ENCODE measurements at places on chromosomes 2 and 18. TPM values are rescaled to one million over a fixed set of nuclear protein-coding genes. Genes with fewer than 3 reads are reported as not detected.

The CPSF3 gene
- total RNA-seq, result 95.2 TPM

The PCBP1 gene
- 423 TPM for total RNA-seq

The GPAT2 gene
- not detected for total RNA-seq

The EFR3B gene
- total RNA-seq, result not detected

The OSR1 gene
- not detected for total RNA-seq

The ZSWIM2 gene
- total RNA-seq, result not detected

The GREB1 gene
- 7.3 TPM for total RNA-seq

The CROCC2 gene
- not detected for total RNA-seq

The UGT1A8 gene
- total RNA-seq, result not detected

The MPP4 gene
- total RNA-seq, result not detected

GRCh38 chr18:62586781-62587487 is 64.1 kb downstream of the ZCCHC2 start:
- DNase-seq, result no peak

- DNase-seq, result no peak
Observed at GRCh38 chr2:212708355-212708754, 169.8 kb upstream of the ERBB4 start.

DNA sequence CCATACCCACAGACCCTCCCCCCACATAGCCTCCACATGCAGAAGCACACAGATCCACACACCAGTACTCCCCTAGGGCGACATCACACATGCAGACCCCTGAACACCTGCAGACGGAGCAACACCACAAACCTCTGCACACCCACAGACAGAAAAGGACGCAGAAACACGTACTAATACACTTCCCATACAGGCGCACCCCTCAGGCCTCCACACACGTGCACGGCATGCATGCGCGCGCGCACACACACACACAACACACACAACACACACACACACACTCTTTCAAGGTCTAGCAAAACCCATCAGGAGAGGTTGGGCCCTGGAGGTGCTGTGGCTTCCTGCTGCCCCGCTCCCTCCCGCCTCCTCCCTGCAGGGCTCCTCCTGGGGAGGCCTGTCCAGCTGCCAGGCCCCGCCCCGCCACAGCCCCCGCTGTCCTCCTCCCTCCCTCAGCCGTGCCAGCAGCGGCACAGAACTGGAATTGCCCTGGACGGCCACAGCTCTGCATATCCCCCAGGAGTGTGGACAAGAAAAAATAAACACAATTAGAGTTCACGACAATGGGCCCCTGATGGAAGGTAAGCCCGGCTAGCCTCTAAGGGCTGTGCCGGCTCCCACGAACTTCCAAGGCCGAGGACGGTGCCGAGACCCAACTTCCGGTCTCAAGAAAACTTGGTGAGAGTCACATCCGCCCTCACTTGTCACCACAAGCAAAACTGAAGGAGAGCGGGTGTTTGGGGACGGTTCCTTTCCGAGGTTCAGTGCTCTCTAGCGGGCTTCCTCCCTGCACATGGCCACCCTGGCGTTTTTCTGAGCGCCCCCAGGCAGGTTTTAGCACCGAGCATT is 6.8 kb downstream of the ZFP36L2 start:
- peak; percentile 94 for DNase-seq

DNA sequence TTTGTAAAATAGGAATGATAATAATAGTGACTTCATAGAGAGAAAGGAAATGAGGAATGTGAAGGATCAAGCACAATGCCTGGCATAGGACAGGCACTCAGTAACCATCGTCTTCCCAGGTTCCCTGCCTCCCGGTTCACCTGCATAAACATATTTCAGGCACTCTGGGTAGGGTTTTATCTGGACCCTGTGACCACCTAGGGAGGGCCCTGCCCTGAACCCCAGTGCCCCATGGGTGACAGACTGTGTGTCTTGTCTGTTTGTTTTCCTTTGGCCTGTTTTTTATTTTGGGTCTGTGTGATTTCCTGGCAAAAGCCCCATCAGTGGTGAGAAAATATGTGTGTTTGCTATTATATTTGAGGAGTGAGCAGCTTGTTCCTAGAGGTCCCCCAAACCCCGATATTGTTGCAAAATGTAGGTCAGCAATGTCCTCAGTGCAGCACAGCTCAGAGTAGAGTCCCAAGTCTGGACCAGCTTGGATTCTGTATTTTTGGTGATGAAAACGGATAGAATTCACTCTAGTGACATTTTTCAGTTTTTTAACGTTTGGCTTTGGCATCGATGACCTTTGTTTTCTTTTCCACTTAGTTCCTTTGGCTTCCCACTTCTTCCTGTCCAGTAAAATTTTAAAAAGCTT is 9.6 kb upstream of the NT5C1B start:
- no peak for DNase-seq

GRCh38 chr2:231200805-231201474 is 2.5 kb downstream of the ARMC9 start:
- no peak for DNase-seq

DNA sequence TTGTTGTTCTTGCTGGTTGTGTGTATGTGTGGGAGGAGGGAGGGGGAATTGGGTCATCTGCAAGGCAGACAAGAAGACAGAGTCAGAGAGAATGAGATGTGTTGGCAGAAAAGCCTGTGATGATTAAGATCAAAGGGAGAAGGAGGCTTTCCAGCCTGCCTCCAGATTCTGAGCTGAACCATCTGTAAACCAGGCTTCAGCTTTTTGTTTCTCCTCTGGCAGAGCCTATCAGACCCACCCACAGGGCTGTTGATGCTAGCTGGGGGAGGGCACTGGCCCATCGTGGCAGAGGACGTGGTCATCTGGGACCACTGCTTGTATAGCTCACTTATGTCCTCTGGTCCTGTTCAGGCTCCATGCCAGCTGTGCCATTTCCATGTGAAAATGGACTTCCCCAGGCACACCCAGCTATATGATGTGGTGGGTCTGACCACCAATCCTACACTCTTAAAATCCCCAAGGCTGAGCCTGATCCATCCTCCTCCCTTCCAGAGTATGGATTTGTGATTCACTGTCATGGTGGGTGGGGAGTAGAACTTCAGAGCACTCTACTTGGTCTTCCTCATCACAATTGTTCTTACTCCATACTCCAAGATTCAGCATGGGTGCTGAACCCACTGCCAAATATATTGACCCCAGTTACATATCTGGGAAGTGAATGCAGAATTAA is 27.8 kb upstream of the COL6A3 start:
- DNase-seq, result no peak

- no peak for DNase-seq
Observed at GRCh38 chr2:73107211-73107926, 5.4 kb downstream of the RAB11FIP5 start.

DNA sequence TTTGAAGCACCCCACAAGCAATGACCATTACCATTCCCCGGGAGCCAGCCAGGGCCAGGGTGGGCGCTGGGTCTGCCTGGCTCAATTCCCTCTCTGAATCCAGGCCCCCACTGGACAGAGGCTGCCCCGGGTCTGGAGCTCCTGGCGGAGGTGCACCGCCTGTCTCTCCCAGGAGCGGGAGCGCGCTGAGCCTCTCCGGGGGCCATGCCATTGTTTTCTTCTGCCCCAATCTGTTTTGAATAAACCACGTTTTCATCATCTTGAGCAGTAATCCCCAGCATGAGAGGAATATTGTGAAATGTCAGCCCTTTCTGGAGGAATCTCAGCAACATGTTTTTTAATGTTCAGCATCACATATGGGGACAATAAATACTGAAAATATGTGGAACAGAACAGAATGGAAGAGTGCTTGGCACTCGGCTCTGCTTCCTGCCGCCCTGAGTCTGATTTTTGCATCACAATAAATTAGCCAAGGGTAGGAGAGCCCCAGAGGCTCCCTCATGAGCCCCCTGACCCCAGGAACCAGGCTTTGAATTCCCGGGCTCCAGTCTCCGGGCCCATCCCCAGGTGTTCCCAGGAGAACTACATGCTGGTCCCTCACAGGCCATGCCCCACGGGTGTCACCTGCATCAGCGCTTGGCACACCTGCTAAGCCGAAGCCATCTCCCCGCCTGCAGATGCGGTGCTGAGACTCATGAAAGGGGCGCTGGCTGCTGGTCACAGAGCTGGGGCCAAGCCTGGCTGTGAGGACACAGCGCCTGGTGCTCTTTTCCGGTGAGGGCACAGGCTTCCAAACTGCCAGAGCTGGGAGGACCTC is 88.8 kb downstream of the INHBB start:
- no peak for DNase-seq

DNA sequence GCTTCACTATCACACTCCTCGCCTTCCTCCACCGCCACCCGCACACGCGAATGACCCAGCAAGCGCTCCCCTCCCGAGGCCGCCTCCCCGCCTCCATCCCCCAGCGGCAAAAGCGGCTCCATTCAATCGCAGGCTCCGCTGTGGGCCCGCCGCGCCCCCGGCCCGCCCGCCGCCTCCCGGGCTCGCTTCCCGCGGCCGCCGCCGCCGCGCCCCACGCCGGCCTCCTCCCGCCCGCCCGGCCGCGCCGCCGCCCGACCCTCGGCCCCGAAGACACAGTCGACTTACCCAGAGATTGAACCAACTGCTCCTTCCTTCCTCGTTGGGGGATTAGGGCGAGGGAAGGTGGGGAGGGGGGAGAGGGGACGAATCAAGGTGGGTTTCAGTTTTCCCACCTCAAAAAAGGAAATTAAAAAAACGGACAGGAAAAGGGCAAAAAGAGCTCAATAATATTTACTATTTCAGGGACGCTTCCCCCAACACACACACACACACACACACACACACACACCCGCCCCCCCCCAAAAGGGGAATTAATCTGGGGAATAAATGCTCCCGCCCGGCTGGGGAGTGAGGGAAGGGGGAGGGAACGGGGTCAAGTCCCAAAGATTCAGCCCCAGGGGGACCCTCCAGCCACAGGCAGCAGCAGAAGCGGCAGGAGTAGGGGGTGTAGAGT is 743 bp downstream of the XPO1 start:
- peak; percentile 54 for DNase-seq

DNA sequence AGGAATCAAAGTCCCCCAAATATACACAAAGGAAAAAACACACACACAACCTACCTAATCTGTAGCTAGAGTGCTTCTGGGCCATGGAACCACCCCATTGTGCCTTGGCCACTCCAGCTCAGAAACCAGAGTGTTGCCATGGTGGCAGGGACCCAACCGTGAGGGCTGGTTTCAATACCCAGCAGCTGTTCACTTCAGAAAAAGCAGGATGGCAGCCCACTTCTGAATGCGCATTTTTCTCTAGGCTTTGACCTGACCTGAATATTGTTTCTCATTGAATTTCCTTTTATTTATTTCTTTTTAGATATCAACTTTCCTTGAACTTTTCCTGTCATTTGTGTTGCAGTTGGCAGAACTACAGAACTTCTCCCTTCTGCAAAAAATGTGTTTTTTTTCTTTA is 43.0 kb upstream of the EHBP1 start:
- no peak for DNase-seq

GRCh38 chr2:177090967-177091366 is 121.6 kb upstream of the HNRNPA3 start:
- no peak for DNase-seq

DNA sequence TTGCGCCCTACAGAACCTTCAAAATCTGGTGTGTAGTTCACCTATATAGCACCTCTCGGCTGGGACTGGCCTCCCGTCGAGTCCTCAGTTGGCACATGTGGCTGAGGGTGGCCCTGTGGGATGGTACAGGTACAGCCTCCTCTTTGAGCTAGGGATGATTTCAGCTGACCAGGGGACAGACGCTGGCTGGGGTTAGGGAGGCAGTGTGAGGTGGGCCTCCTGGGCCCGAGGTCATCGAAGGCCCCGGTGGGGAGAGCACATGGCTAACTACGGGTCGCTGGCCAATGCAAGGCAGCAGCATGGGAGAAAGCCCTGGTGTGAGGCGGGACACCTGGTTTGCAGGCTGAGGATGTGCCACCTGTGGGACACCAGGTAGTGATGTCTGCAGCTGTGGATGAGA is 304.8 kb downstream of the GBX2 start:
- DNase-seq, result no peak

DNA sequence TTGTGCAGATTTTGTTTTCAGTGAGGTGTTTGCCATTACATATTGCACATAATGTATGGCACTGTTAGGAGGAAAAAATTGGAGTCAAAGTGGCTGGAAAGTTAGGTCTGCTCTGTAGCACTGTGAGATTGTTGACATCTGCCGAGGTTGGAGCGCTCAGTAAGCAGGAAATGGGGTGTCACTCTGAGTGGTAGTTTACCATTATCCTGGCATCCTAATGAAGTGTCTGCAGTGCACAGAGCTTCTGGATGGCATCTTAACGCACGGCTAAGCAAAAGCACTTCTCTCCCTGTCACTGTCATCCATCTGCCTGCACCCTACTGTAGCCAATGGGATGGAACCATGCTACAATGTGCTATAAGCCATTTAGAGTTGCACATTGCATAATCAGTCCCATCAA is 561.9 kb downstream of the ARHGAP15 start:
- no peak for DNase-seq

- DNase-seq, result no peak
Observed at GRCh38 chr2:39115556-39115955, 5.3 kb downstream of the SOS1 start.
